ENCODE measurements at places on chromosomes 7 and 10.

- DNase-seq, result no peak
Observed at GRCh38 chr10:91247360-91248111, 27.1 kb downstream of the PCGF5 start.

DNA sequence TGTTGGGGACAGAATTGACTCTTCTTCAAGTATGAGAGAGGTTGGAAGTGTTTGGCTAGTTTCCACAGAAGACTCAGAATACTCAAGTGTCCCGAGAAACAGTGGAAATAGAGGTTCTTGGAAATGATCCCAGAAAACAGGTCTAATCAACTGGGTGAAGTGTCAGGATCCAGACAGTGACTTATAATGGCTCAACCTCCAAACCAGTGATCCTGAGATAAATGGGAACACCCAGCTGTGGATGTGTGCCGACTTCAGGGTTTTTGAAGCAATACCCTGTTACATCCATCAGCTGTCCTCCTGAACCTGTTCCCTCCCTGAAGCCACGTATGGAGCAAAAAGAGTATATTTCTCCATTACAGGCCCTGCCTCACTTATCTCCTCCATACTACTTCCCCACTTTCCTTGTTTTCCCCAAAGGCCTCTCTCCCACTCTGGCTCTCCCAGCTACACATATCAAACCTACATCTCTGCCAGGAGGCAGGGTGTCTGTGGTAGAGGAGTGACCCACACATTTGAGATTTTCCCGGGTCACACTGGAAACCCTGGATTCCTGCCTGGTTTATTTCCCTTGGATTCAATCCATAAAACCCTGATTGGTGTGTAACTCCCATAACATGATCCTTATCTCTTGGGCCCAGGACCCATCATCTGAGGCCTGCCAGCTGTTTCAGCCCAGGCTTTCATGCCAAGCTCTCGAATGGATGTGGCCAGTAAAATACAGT lies 17.6 kb upstream of the ELOVL3 start:
- no peak for DNase-seq

DNA sequence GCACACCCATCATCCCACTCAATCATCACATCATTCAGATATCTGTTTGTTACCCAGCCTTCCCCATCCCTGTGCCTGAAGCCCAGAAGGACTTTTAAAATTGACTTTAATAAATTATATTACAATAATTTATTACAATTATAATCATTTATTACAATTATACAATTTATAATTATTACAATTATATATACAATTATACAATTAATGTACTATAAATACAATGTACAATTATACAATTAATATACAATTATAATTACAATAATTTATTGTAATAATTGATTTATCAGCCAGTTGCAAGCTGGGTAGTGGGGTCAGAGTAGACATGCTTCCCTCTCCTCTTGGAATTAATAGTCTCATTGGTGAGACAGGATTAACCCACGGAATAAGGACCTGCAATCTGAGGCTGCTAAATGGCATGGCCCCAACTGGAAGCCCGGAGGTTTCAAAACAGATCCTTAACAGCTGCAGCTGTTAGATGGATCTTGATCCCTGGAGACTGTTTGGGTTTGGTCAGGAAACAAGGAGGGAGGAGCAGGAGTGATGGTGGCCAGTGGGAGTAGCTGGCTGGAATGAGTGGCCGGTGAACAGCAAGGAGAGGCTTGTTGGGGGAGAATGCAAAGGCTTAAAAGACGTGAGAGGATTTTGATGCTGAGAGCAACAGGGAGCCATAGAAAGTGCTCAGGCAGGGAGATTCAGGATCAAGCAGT lies 402.8 kb upstream of the PODXL start:
- no peak for DNase-seq

GRCh38 chr10:6802759-6803426 lies 222.8 kb upstream of the PRKCQ start:
- no peak for DNase-seq

DNA sequence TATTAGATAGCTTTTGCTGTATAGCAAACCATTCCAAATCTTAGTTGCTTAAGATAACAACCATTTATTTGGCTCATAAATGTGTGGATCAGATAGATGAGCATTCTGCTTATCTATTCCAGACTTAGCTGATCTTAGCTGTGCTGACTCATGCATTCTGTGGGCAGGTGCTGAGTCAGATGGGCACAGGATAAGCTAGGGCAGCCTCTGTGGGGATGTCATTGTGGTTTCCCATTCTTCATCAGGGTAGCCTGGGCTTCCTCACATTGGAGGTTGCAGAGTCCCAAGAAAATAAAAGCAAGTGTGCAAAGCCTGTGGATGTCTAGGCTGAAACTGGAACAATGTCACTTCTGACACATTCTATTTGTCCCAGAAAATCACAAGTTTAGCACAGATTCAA lies 917.0 kb downstream of the TYW1 start:
- no peak for DNase-seq

- DNase-seq, result no peak
Observed at GRCh38 chr10:19041171-19041570, 7.4 kb upstream of the MALRD1 start.

GRCh38 chr7:40015790-40016296 lies 65.8 kb downstream of the CDK13 start:
- peak; percentile 67 for DNase-seq

DNA sequence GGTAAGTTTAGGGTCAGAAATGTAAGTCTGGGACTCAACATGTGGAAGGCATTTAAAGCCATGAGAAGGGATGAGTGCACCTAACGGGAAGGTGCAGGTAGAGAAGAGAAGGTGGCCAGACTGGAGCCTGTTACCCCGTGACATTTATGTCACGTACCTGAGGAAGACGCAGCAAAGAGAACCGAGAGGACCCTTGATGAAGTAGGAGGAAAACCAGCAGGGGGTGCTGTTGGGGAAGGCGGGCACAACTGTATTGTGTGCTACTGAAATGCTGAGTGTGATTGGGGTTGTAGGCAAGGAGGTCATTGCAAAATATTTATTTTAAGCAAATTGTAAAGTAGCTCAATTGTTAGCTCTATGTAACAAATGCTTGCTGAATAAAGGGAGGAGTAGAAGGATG lies 338.2 kb upstream of the PRKCQ start:
- no peak for DNase-seq

All from DMS79 (cell line).